ENCODE measurements at places on chromosomes 6 and 20.
A peak's percentile ranks its signal among the peaks of the same experiment; 100 is the strongest.

DNA sequence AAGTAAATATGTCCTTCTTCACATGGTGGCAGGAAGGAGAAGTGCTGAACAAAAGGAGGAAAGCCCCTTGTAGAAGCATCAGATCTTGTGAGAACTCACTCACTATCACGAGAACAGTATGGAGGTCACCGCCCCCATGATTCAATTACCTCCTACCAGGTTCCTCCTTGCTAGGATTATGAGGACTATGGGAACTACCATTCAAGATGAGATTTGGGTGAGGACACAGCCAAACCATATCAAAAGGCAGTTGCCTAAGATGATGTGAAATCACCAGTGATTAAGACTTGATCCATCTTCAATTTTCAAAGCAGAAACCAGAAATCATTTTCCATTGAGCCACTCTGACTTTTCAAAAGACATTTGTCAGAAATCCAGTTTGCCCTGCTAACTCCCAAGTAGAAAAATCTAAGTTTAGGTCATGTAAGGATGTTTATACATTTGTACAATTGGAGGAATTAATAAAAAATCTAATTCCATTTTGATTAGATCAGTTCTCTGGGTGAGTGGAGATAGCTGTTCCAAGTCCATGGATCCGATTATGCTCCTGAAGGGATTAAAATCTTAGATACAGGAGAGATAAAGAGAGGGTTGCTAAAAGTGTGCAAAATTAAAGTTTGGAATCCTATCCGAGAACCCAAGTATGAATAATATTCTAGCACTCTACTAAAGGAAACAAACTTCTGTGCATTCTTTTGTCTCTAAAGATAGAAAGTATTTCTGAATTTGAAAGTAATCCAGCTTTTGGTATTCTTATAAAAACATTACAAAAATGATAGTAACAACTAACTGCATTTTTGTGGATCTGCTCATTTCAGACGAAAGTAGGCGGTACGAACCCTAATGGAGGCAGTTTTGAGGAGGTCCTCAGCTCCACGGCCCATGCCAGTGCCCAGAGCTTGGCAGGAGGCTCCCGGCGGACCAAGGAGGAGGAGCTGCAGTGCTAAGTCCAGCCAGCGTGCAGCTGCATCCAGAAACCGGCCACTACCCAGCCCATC, 39.5 kb downstream of the HDDC2 start:
- DNase-seq, result no peak

GRCh38 chr20:50027611-50028105, 44.9 kb downstream of the SNAI1 start:
- no peak for DNase-seq

DNA sequence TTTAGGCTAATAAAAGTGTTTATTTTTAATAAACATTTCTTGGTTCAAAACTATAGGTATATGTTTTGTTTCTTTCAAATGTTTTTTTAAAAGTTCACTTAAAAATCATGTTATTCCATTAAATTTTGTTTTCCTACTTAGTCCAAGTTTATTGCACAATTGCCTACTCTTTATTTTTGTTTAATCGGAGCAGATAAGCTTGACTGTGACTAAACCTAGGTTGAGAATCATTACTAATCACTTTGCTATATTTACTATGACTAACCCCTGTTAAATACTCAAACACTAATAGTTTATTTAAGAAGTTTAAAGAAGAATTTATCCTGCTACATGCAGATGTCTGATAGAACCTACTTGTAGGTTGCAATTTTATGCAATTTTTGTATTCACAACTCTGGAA, 18.8 kb downstream of the MAP3K4 start:
- no peak for DNase-seq

DNA sequence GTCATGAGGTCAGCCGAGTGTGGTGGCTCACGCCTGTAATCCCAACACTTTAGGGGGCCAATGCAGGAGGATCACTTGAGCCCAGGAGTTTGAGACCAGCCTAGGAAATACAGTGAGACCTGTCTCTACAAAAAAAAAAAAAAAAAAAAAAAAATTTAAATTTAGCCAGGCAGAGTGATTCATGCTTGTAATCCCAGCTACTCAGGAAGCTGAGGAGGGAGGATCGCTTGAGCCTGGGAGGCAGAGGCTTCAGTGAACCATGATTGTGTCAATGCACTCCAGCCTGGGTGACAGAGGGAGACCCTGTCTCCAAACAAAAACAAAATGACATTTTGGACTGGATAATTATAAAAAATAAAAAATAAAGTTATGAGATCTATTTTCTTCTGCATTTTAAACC, 56.2 kb downstream of the ADGRF1 start:
- DNase-seq, result no peak

DNA sequence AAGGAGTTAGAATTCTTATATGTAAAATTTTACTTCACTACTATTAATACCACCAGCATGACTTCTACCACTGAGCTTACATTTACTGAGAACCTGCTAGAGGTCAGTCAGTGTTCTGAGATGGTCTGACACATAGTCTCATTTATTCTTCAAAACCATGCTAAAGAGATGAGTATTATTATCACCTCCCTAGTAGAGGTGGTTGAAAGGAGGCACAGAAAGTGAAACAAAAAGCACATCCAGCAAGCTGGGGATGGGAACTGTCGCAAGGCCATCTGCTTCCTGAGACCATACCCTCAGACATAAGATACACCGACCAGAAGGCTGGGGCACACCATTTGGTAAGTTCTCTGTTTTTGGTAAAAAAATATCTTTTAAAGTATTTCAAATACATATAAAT, 137.7 kb downstream of the INSM1 start:
- no peak for DNase-seq

DNA sequence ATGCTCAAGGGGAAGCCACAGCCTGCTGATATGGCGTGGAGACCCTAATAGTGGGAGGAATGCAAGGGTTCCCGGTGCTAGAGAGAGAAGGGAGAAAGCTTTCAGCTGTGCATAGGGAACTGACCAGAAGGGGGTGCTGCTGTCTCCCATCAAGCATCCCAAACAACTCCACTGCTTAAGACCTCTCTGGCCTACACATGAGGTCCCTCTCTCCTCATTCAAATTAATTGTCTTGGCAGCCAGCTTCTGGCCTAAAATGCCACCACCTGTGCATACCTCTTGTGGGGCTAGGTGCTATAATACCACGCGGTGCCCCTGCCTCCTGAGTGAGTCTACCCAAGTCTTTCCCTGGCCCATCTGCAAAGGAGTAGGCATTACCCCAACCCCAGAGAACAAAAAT, 14.5 kb downstream of the ADISSP start:
- peak; percentile 60 for DNase-seq

DNA sequence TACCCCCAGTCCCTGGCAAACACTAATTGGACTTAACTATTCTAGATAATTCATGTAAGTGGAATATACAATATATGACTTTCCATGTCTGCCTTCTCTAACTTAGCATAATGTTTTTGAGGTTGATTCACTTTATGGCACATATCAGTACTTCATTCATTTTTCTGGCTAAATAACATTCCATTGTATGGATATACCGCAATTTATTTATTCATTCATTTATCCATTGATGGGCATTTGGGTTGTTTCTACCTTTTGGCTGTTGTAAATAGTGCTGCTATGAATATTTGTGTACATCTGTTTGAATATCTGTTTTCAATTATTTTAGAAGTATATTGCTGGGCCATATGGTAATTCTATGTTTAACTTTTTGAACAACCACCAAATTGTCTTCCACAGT, 616.3 kb downstream of the UTRN start:
- no peak for DNase-seq

- DNase-seq, result no peak
These were observed 18.8 kb downstream of the PARD6B start for GRCh38 chr20:50750145-50750671.

GRCh38 chr6:168916576-168917211, 337.0 kb downstream of the THBS2 start:
- DNase-seq, result no peak

GRCh38 chr6:72035966-72036365, 149.6 kb downstream of the RIMS1 start:
- no peak for DNase-seq

- peak; percentile 11 for DNase-seq
These were observed 126.6 kb upstream of the RIN2 start for GRCh38 chr20:19631410-19631809.

DNA sequence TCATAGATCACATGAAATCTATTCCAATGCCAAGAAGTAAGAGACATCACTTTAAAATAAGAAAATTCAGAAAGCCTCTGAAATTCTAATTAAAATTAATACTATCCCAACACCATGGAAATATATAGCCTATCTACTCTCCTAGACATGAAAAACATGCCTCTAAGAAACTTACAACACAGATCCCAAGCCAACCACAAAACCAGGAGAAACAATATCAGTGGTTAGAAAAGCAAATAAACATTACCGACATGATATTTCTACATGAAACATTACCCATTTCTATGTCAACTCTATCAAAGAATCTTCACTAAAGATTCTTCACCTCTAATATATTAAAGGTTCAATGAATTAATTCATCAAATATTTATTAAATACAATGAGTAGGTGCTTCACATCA, 4.8 kb downstream of the EPB41L2 start:
- DNase-seq, result no peak

DNA sequence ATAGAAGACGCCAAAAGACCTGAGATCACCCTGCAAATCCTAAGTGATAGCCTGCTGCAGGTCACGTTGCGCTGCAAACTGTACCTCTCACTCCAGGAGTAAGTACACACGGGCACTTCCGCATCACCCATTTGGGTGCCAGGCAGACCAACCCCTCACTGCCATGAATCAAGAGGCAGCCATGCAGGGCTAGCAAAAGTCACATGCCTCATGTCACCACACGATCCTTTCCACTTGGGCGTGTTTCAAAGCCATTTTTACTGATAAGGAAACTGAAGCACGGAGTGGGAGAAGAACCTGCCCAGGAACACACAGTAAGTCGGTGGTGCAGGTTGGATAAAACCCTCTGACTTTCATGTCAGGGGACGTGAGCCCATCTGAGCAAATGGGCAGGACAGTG, 37.0 kb downstream of the BPIFB1 start:
- DNase-seq, result no peak

GRCh38 chr20:31962761-31963160, 5.2 kb upstream of the XKR7 start:
- DNase-seq, result no peak

- DNase-seq, result no peak
These were observed 59.6 kb downstream of the NFATC2 start for GRCh38 chr20:51482836-51483473.

- DNase-seq, result peak; percentile 58
These were observed 43.3 kb downstream of the LRRC1 start for GRCh38 chr6:53837865-53838769.

Measured in NCI-H526 (cell line).